AG08396 (cell line): ENCODE measurements at places on chromosomes 4 and X.
A peak's percentile ranks its signal among the peaks of the same experiment; 100 is the strongest.

DNA sequence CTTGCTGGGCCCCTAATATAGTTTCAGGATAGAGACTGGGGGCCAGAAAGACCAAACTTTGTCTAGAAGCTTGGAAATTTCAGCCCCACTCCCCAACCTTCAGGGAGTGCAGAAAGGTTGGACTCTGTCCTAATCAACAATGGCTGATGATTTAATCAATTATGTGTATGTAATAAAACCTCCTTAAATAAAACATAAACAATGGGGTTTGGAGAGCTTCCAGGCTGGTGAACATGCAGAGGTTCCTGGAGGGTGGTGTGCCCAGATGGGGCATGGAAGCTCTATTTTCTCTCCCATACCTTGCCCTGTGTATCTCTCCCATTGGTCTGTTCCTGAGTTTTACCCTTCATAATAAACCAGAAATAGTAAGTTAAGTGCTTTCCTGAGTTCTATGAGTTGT is 174.2 kb downstream of the GC start:
- DNase-seq, result no peak

GRCh38 chrX:45379236-45379635 is 178.6 kb upstream of the DIPK2B start:
- DNase-seq, result no peak

DNA sequence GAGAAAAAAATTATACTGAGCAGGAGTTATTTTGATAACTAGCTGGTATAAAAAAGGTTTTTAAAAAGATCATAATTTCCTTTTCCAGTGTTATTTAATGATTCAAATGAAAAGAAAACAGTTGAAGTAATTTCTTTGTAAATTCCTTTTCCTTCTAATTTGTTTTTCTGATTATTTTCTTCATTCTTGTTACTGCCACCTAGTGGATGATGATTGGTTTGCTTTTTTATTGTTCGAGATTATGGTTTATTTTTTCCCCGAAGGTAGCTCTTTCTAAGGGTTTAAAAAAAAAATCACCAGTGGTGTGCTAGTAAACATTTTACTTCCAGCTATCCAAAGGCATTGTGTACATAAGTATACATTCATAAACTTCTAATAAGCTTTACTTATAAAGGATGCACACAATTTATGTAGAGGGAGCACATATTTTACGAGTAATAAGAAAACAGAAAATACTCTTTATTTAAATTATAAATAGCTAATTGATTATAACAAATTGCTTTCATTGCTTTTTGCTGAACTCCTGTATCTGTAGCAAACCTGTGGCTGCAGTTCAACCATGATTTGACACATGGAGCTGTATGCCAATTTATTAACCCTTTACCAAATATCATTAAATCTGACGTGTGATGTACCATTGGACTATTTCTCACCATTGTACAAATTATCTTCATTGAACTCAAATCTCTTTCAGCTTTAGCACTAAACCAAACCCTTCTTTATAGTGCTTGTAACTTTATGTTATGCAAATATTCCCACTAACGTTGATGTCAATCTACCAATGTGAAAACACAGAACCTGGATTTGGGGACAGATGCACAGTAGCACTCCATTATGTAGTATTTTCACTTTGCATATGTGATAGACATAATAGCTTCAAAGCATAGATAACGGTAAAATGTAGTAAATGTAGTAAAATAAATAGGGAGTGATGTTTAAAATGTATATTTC is 97.8 kb upstream of the ANK2 start:
- peak; percentile 10 for DNase-seq

- no peak for DNase-seq
These were observed 58.5 kb upstream of the CLCN4 start for GRCh38 chrX:10098270-10098713.

DNA sequence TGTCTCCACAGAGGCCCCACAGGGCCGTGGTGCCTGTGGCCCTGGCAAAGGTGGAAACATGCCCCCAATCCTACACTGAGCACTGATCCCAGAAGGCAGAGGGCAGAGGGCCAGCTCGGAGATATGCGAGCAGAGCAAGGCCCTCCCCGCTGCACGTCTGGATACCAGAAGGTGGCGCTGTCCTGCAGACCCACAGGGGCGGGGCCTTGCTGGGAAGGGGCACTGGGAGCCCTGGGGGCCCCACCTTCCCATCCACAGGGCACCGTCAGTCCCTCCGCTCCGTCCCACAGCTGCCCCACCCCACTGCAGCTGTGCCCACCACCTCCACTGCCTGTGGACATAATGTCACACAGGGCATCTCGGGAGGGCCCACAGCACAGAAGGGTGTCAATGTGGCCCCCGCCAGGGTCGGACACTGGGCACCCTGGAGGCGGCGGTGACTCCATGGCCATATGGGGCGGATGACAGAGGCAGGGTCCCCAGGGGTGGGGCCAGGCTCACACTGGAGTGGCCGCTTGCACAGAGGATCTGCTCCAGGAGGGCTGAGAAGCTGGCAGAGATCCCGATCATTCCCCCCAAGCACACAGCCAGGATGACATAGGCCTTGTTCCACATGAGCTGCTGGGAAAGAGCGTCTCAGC is 4.8 kb downstream of the SLC49A3 start:
- DNase-seq, result peak; percentile 81

DNA sequence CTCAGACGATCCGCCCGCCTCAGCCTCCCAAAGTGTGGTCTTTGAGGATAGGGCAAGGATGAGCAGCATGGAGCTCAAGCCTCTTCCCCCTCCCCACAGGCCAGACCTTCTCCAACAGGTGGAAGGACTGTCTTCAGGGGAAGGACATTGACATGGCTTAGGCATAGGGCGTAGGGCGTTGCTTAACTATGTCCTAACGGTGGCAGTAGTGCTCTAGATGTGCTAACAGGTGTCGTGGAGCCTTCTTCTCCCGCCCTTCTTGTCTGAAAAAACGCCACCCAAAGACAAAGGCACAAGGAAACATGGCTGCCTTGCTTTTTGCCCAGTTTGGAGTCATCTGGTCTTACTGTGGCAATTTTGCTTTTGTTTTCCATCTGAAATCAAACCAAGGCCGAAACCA is 219.8 kb downstream of the OR13H1 start:
- DNase-seq, result peak; percentile 25

DNA sequence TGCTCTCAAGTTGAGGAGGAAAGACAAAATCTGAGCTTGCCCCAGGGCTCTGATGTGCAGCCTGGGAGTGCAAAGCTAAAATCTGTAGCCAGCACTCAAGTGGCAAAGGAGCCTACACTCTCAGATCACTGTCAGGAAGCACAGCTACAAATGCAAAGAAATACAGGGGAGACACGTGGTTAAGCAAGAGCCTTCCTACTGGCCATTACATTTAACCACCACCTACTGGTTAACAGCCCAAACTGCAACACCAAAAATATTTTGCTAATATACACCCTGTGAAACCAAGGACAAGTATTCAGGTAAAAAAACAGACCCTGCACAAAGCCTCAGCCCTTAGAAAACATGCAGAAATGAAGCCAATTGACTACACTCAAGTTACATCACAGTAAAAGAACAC is 170.4 kb upstream of the FGF16 start:
- DNase-seq, result no peak

- DNase-seq, result peak; percentile 35
These were observed 84.1 kb downstream of the CLCN4 start for GRCh38 chrX:10240918-10241317.

DNA sequence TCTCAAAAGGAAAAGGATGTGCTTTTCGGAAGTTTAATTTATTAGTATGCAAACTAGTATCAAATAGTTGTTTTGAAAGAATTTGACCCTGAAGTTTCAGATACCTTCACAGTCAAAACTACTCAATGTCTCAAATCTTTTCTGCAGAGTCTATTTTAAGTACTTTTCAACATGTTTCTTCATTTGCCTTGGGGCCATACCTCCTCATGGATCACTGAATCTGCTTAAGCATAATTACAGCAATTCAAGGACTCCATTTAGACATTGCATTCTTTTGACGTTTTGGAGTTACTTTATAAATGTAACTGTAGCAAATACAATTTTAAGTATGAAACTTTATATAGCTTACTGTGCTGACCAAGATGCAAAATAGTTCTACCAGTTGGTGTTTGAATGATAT is 25.5 kb downstream of the PALLD start:
- DNase-seq, result no peak

GRCh38 chrX:109990582-109991276 is 12.2 kb upstream of the TMEM164 start:
- no peak for DNase-seq

DNA sequence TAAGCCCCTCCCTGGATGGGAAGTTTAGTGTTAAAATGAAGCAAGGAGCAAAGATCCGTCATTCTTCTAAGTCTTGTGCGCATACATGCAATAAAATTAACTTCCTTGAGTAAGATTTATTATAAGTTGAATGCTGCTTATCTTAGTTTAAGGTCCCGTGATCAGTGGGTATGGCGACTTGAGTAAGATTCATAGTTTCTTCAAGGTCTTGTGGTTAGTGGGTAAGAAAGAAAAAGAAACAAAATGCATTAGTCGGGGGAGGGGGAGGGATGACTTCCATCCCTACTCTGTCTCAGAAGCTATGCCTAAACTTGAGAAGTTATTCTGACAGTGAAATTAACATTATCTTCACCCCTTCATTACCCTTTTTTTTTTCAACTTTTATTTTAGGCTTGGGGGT is 127.3 kb upstream of the MAGEB16 start:
- no peak for DNase-seq

- DNase-seq, result no peak
These were observed 428.8 kb downstream of the PCDH7 start for GRCh38 chr4:31148990-31149389.

DNA sequence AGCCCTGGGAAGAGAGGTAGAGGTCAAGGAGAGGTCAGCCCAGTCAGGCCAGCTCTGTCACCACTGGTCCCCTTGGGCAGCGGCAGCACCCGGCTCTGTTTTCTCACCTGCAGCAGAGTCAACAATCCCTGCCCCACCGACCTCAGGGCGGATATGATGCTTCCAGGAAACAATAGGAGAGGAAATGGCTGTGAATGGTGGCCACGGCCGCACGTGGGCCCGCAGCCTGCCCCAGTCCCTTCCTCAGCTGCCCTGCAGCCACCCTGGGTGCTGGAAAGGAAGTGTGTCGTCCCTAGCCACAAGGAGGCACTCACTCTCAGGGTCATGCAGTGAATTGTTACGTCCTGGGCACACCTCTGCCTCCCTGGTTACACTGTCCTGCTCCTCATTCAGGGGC is 92.5 kb upstream of the ENPP6 start:
- no peak for DNase-seq

- no peak for DNase-seq
These were observed 351.6 kb downstream of the NLGN4X start for GRCh38 chrX:5876984-5877596.

DNA sequence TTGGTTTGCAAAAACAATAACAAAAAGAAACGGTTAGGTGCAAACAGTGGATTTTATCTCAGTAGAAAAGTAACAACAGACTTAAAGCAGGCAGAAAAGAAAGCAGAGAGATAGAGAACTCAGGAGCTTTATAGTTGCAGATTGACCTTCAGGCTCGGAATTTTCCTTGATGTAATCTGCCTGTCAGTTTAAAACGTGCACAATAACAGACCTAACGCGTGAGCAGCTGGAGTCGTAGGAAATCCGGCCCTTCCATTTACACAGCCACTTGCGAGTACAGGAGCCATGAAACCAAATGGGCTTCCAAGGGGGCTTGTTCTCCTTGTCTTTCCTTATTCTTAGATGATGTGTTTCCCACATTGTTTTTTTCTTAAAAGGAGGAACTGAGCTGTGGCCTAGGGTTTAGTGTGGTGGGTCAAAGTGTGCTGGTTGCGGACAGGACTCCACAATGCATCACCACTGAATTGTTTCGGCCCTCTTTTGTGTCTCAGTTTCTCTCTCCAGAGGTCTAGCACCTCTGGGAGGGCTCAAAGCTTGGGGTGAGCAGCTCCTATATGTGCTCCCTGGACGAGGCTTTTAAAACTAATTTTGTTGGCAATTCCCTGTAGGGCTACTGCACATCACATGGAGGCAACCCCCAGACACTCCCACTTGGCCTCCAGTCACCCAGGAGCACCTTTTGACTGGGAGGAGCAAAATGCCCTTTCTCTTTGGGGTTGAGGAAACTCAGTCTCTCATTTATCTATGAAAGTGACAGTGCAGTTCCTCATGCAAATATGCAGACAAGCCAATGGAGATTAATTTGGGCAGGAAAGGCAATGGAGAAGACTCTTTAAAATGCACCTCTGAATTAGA is 13.9 kb upstream of the MPP1 start:
- DNase-seq, result no peak

GRCh38 chrX:151987108-151987507 is 12.6 kb upstream of the GABRE start:
- no peak for DNase-seq

DNA sequence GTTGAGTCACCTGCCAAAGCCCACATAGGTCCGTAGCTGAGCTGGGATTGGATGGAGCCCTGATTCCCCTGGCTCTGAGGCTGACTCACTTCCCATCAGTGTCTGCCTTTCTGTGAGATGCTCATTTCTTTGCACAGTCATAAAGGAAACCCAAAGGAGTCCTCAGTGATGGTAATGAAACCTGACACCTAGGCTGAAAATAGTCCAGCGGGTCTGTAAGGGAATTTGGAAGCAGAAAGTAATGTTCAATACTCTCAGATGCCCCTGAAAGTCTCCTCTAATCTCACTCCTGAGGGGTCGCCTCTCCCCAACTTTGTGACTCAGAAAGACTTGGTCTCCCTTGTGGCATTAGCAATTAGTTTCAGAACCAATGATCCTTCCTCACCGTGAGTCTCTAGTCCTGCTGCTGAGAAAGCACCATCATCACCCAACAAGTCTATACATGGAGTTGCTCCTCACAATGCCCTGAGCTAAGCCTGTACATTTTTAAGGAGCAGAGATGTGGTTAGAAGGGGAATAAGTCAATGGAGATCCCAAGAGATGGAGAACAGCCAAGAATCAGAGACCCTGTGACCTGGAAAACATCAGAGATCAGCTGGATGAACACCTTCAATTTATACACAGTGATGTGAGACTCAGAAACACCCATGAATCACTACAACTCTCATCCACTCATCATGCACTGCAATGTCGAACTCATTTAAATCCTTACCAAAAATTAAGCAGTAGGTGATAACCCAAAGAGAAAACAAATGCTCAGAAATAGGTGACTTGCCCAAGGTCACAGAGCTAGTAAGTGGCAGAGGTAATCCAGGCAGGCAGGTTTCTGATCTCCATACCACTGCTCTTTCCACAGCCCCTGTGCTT is 219.0 kb upstream of the CPEB2 start:
- no peak for DNase-seq

DNA sequence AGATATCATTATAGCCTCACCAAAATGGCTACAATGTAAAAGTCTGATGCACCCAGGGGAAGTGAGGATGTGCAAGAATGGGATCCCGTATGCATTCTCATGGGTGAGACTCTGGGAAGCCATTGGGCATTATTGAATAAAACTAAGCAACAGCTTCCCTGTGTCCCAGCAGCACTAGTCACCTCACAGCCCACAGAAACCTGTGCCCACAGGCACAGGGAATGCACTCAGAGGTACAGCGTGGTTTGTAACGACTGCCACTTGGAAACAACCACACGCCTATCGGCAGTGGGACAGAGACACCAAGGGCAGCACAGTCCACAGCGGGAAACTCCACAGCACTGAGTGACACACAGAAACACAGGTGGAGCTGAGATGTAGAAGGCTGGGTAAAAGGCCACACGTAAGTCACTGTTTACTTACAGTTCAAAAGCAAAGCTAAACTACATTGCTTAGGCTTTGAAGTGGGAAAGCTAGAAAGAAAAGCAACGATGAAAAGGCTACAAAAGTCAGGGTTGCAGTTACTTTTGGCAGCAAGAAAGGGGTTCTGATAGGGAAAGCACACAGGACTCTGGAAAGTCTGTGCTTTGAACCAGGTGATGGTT is 69.2 kb downstream of the HAUS3 start:
- DNase-seq, result no peak
